T-helper 1 cell treated with Interleukin-12 subunit alpha and Interleukin-12 subunit beta and Interleukin-4 antibody, amounts not matched to agents 30 ng/mL and 1 ng/mL, for 36 hours (primary cell): ENCODE measurements at places on chromosomes 1 and 21. TPM values are rescaled to one million over a fixed set of nuclear protein-coding genes. Genes with fewer than 3 reads are reported as not detected.

The IQGAP3 gene
- 9.6 and 11.6 TPM in 2 replicates for total RNA-seq

The AIM2 gene
- total RNA-seq: 11.6 and 13.8 TPM in 2 replicates

The OR10Z1 gene
- not detected in 2 replicates for total RNA-seq

The PLEKHM2 gene
- 65.1 and 72.1 TPM in 2 replicates for total RNA-seq

The NHLH1 gene
- total RNA-seq: 0.85 and 0.93 TPM in 2 replicates

The AIRE gene
- total RNA-seq: 2.0 and 2.8 TPM in 2 replicates

The CAMK1G gene
- not detected in 2 replicates for total RNA-seq

The LYPD8 gene
- total RNA-seq: not detected in 2 replicates

The CBS gene
- 22.4 and 22.5 TPM in 2 replicates for total RNA-seq

The CLIC6 gene
- total RNA-seq: 0.05 TPM in 1 of 2 replicates, not detected in the other

The FAM131C gene
- total RNA-seq: 1.2 and 1.3 TPM in 2 replicates

The KLHDC7A gene
- total RNA-seq: not detected in 2 replicates

The UAP1 gene
- total RNA-seq: 17.8 and 18.0 TPM in 2 replicates

The CLCA1 gene
- not detected in 2 replicates for total RNA-seq

The PLXNA2 gene
- total RNA-seq: 0.44 and 0.98 TPM in 2 replicates

The MRPL39 gene
- 26.9 and 31.6 TPM in 2 replicates for total RNA-seq

The ATP1A1 gene
- total RNA-seq: 229 and 233 TPM in 2 replicates
